ENCODE measurements at places on chromosomes 2 and 18.

DNA sequence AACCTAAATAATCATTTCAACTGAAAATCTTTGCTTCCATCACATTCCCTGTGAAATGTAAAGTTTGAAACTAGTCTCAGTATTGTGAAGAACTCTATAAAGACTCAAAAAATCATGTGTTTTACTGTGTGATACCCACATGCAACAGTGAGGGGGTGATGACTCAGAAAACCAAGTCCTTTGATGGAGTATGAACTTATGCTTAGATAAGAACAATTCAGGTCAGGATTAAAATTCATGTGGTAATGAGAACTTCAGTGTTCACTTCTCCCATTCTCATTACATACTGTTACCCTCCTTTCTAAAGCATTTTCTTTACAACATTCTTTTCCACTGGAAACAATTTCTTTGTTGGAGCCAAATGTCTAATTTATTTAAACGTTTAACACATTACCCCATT lies 360.2 kb downstream of the FSIP2 start:
- no peak for DNase-seq

- DNase-seq = no peak
Measured at GRCh38 chr2:9082158-9082557, 78.7 kb upstream of the MBOAT2 start.

GRCh38 chr18:23094411-23095190 lies 40.7 kb upstream of the CABLES1 start:
- DNase-seq = no peak

GRCh38 chr2:26740346-26740745 lies 23.7 kb upstream of the SLC35F6 start:
- no peak for DNase-seq

DNA sequence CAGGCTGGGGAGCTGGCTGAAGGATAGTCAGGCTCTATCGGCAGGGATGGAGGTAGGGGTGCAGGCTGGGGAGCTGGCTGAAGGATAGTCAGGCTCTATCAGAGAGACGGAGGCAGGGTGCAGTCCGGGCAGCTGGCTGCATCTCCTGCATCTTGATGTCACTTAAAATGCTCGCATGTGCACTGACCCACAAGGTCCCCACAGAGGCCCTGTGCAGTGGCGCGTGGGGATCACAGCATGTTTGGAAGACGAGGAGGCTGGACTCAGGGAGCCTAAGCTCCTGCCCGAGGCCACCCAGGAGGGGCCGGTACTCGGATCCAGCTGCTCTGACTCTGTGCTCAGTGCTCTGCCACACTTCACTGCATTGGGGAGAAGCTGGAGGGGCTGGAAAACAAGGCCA lies 189.0 kb upstream of the HDAC4 start:
- no peak for DNase-seq

- DNase-seq = no peak
Measured at GRCh38 chr2:237540823-237541222, 25.6 kb upstream of the PRLH start.

Data from KG1 (cell line).